Right atrium auricular region (tissue), 2 donors: ENCODE measurements at places on chromosomes 11 and 22.

DNA sequence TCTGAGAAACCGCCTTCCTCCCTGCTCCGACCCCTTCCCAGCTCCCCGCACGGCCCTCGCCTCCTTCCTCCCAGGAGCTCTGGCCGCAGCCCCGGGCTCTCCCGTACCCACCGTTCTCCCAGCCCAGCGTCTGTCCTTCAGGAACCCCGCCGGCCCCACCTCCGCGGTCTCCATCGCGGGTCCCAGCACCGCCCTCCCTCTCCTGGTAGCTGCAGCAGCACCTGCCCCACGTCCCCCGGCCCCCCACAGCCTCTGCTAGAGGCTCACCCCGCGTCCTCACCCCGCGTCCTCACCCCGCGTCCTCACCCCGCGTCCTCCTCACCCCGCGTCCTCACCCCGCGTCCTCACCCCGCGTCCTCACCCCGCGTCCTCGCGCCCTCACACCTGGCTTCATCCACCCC, 85.9 kb downstream of the WNT7B start:
- DNase-seq: no peak

DNA sequence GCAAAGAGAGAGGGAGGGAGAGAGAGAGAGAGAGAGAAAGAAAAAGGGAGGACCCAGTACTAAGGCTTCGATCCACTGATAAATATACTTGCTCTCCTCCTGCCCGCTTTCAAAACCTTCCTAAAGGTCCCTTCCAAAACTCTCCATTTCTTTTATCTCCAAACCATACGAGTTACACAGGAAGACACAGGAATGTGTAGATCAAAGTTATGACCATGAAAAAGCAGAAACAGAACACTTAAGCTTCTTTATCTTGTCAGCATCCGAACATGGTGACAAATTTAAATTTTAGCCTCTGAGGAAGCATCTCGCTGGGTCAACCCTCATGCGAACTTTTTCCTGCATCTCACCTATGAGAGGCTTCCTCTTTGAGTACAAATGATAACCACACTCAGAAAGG, 29.2 kb upstream of the POGLUT3 start:
- no peak for DNase-seq

DNA sequence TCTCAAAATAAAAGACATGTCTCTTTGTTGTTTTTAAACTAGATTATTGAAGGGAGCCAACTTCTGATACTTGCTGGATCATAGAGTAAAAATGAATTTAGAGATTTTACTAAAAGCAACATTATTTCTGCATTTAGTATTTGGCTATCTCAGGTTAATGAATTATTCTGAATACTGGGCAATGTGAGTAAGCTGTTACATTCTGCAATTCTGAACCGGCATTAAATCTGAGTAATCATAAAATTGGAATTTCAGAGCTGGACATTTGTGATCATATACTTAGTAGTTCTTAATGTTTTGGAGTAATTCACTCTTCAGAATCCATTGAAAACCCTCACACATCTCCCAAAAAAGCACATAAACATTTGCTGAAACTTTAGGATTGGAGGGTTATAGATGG, 11.5 kb downstream of the POLD3 start:
- no peak for DNase-seq

- DNase-seq: no peak
Observed at GRCh38 chr11:12177739-12178338, 67.4 kb downstream of the MICAL2 start.

DNA sequence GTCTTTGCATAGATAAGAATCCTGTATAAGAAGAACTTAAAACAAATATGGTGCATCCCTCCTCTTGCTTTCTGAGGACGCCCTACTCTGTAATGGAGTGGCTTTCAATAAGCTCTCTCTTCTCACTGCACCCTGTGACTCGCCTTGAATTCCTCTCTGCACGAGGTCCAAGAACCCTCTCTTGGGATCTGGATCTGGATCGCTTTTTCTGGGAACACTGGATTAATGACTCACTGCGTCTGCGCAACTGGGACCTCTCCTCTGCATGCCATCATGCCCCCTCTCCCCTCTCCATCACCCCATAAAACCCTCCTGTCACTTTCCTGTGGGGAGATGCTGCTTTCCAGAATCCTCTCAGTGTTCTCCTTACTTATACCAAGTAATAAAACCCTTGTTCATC, 15.1 kb upstream of the CABP2 start:
- no peak for DNase-seq
